Activated T-cell treated with anti-CD3 and anti-CD28 coated beads for 1 hour (primary cell): ENCODE measurements at places on chromosomes 1 and 21.

DNA sequence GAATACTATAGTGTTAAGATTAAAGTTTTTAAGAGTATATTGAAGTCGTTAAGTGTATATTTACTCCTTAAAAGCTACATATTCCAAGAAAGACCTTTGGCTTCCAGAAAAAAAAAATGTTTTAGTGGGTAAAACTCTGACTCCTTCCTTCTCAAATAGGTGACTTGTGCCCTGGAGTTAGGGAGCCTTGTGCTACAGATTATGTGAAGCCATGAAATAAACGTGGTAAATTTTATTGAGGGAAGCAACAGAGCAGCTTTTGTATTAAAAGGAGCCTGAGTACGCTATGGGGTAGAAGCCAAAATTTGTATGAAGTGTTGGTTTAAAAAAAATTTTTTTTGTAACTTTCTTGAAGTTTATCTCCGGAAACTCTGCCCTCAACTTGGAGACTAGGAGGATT, 994 bp downstream of the RO60 start:
- DNase-seq = no peak

DNA sequence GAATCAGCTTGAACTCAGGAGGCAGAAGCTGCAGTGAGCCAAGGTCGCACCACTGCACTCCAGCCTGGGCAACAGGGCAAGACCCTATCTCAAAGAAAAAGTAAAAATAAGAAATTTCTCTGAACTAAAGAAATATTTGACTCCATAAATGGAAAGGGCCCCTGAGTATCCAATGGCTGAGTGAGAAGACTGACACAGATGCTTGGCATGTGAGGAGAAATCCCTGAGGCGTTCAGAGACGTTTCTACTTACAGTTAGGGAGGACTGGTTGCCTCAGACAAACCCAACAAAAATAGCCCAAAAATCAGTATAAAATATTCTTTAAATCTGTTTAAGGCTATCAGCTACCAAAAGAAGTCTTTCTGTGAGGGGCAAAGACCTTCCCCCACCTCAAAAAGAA, 3.0 kb upstream of the SUMO3 start:
- DNase-seq = no peak

DNA sequence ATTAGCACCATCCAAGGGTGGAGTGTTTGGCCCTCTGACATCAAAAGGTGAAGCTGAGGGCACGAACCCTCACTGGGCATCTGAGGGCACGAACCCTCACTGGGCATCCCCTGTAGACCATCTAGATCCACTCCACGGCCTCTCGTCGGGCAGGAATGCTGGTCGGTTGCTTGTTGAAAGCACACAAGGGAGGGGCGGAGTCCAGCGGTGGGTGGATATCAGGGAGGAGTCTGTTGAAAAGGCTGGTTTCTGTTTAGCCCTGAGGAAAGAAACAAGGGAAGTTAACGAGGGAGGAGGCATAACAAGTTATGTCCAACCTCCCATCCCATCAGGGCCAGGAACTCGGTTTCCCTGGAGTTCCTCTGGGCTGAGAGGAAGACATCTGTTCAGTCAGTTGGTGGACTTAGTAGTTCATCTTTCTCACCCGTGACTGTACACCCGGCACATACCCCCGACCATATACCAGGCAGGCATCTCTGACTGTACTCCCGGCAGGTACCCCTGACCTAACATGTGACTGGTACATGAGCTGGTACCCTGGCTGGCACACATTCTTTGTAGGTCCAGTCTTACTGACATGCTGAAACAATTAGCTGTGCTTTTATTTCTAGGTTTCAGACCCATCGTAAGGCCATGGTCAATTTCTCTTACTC, 32.1 kb upstream of the PDE9A start:
- DNase-seq = no peak

DNA sequence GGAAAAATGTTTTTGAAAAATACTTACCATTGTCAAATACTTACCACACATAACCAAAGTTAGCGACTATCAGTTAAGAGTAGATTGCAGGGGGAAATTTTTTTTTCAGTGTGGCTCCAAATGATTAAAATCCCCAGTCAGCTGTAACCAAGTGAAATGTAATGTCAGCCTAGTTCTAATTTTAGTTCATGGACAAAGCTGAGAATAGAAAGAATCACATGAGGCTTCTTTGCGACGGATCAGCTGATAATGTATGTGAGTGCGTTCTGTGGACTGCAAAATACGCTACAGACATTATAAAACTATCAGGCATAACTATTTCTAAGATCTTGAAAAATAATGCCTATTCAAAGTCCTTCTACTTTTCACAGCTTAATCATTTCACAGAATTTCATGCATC, at the start of gene LRRC39:
Gene LRRC39 (minus strand): TSS at position 166 of the 400 bp plus-strand sequence. CDS start 9,740 bp downstream, outside the sequence.
- DNase-seq = no peak

DNA sequence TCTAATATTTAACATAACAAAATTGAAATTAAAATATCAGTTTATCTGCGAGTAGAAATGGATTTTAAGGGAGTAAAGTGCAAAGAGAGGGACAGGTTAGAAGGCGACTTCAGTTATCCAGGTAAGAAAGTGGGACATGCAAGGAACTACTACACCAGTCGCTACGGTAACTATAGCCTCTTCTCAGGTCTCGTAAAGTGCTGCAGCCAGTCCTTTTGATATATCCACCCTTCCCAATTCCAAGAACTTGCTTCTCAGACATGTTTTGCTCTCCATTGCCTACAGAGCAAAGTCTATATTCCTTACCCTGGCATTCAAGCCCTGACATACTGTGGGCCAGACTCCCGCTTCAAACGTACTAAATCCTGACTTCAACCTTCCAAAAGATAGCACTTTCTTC, 2.5 kb downstream of the COA7 start:
- DNase-seq = no peak

- no peak for DNase-seq
Observed at GRCh38 chr1:152517237-152517811, 3.0 kb downstream of the CRCT1 start.

GRCh38 chr21:36716836-36717235, 17.9 kb downstream of the SIM2 start:
- DNase-seq = no peak

DNA sequence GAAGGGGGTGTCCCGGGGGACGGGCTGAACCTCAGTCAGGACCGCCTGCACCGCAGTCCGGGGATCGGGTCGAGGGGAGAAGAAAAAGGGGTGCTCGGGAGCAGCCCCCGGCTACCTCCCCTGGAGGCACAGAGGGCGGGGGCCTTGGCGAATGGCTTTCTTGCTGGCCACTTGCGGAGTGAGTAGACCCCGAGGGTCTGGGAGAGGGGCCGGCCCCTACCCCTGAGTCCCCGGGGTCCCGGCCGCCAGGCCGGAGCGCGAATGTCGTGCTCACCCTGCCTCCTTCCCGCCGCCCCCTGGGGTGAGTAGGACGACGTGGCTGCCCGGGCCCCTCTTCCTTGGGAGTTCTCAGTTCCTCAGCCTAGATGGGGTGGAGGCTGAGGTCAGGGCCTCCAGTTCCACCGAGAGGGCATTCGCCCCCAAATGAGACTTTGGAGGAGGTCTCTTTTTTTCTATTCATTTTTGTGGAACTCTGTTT, 113.0 kb downstream of the OSBPL9 start:
- DNase-seq = peak; percentile 14

DNA sequence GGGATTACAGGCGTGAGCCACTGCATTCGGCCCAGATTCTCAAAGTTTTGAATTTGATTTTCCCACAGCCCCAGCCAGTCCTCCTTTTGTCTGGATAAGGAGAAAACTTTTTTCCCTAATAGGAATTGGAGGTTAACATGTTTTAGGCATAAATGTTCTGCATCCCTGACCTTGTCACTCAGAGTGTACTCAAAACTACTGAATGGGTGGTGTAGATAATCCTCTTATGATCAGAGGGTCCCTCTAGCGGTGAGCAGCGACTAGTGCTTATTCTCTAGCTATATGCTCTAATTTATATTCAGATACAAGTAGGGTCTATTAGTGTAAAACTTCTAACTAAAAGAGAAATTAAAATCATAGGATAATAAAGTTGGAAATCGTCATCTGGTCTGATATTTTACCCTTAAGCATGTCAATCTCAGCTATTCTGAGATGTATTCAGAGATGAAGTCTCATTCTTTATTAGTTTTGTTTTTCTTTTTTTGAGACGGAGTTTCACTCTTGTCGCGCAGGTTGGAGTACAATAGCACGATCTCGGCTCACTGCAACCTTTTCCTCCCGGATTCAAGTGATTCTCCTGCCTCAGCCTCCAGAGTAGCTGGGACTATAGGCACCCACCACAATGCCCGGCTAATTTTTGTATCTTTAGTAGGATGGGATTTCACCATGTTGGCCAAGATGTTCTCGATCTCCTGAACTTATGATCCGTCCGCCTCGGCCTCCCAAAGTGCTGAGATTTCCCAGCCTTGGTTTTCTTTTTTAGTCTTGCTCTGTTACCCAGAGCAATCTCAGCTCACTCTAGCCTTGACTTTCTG, 2.7 kb upstream of the PSMD4 start:
- DNase-seq = peak; percentile 43

DNA sequence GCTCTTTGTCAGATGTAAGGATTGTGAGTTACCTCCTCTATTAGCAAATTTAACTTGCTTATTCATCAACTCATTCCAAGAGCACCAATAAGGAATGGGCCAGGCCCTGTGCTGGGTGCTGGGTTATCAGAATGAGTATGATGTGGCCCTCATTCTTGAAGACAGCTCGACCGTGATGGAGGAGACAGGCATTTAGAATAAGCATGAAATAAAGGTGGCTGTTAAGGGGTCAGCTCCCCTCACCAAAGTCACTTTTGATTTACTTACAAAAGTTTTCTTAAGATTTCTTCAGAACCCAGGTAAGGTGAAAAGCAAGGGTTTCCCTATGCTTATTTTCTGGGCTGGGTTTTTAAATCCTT, 15.3 kb upstream of the PADI1 start:
- no peak for DNase-seq

GRCh38 chr1:27630859-27631491, 4.0 kb downstream of the FGR start:
- DNase-seq = no peak

- no peak for DNase-seq
Observed at GRCh38 chr1:172951730-172952365, 98.9 kb downstream of the TNFSF18 start.

GRCh38 chr1:60280256-60280655, 206.7 kb upstream of the C1orf87 start:
- no peak for DNase-seq

- no peak for DNase-seq
Observed at GRCh38 chr1:30526652-30527345, 196.6 kb downstream of the MATN1 start.

GRCh38 chr21:45506241-45506817, 35.9 kb downstream of the SLC19A1 start:
- DNase-seq = no peak

DNA sequence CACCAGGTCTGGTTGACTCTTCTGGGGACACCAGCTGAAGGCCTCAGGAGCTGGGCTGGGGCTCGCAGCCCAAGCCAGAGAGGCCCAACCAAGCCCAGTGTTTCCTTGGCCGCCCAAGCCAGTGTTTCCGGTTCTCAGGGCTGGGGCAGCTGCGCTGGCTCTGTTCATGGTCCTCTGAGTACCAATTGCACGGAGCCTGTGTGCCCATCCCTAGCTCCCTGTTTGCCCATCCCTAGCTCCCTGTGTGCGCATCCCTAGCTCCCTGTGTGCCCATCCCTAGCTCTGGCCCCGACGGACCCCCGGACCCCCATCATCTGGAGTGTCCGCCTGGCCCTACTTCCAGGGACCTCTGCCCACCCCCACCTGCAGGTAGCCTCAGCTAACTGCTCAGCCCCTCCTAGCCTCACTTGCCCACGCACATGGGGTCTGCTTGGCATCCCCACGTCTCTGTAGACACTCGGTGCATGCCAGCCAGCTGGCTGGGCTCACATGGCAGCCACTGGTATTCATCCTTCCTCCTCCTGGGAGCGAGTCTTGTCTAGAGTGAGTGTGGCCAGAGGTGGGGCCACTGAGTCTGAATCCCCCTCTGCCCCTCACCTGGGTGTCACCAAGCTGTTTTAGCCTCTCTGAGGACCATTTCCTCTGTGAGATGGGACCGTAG, 64.0 kb downstream of the WNT9A start:
- DNase-seq = no peak

- no peak for DNase-seq
Observed at GRCh38 chr21:33289199-33289819, 23.1 kb downstream of the IL10RB start.

DNA sequence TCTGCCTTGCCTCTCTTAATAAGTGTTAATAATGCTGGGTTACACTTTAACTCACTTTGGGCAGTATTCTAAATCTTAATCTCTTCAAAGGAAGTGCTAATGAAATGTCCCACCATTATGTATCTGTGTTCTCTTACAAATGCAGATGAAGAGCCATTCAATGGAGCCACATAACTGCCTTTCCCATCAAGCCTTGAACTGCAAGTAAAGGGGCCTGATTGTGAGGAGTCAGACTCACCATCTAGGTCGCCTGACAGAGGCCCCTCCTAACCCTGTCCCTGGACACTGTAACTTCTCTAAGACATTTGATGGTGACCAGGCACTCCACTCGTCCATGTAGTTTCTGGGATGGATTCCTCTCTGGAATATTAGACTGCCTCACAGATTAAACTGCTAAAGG, 329.4 kb downstream of the KIF26B start:
- DNase-seq = no peak

- no peak for DNase-seq
Observed at GRCh38 chr21:41695513-41695912, 71.3 kb downstream of the RIPK4 start.

DNA sequence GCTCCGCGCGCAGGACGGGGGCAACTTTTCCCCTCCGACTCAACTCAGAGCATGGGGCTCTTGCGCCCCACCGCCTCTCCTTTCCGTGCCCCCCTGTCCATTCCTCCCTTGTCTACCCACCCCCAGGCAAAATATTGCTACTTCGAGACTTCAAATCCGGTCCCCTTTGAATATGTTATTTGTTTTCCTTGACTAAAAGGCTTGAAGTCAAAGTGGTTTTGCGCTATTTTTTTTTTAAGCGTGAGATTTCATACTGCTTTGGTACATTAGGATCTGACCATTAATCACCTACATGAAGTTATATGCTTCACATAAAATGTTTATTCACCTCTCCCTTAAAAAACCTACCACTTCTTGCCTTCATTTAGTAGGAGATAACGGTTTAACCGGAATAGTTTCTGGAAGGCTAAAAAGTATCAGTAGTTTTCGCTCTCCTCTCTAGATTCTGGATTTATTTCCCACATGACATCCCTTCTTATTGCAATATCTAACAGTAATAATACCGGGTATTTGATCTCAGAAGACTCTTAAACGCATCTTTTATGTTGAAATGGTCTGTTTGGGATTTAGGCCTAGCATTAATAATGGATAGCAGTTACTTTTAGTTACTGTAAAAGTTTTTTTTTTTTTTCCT, 1.6 kb downstream of the NFIA start:
- no peak for DNase-seq

- no peak for DNase-seq
Observed at GRCh38 chr1:56644064-56644918, 823 bp upstream of the PRKAA2 start.

DNA sequence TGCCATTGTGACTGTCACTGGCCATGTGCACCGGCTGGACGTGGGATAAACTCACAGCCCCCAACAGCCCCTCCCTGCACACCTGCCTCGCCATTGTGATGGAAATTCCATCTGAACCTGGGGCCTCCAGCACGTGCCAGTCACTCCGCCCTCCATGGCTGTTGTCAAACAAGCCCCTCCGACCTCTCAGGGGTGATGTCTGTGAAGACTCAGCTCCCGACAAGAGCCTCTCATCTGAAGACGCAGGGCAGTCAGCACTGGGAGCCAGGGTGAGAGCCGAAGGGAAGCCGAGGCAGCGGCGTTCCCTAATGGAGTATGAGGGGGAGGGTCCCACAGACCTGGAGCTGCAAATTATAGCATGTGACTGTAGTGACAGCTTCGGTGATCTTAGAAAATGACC, 1.4 kb upstream of the KRTAP10-2 start:
- no peak for DNase-seq
